ENCODE measurements at places on chromosomes 2 and 18.

- peak; percentile 94 for DNase-seq
These were observed 56.1 kb downstream of the RHBDD1 start for GRCh38 chr2:226891780-226892590.

GRCh38 chr2:222919841-222920526 is 59.1 kb downstream of the ACSL3 start:
- DNase-seq, result peak; percentile 91

- DNase-seq, result peak; percentile 85
These were observed 25.9 kb downstream of the COL5A2 start for GRCh38 chr2:189153619-189154018.

GRCh38 chr2:239463541-239464165 is 62.8 kb upstream of the HDAC4 start:
- DNase-seq, result no peak

- peak; percentile 21 for DNase-seq
These were observed 9.4 kb downstream of the COA5 start for GRCh38 chr2:98598781-98599428.

DNA sequence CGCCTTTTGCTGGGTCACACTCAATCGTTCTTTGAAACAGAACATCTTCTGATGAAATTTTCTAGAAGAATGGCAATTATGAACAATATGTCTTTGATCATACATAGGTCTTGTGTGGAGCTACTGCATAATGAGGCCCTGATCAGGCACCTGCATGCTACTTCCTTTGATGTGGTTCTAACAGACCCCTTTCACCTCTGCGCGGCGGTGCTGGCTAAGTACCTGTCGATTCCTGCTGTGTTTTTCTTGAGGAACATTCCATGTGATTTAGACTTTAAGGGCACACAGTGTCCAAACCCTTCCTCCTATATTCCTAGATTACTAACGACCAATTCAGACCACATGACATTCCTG is 532 bp downstream of the UGT1A5 start:
- no peak for DNase-seq

DNA sequence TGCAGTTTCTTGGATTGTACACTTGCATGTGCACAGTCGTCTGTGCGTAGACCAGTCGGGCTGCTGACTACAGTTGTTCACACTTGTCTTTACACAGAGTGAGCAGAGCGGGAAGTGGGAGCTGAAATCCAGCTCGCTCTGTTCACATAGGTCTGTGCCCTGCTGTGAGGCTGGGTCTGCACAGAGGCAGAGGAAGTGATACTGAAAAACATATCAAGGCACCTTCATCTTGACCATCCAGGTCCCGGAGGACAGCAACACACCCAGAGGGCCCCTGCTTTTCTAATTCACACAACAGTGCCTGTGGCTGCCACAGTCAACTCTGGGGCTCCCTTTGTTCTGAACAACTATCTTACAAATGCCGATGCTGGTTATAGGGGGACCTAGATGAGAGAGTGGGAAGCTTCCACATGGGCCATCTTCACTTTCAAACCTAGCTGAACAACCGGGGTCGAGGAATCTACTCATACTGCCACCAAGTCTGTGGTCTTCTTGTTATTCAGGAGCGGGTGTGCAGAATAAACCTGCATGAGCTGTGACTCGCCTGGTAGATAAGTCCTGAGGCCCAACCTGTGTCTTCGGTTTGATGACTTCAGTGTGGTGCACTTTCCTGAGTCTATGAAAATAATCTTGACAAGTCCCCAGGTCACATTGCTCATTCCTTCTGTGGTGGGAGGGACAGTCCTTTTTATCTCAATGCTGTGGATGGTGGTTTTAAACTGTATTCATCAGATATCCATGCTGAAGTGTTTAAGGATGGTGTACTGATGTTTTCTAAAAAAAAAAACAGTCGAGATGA is 3.5 kb upstream of the ADNP2 start:
- DNase-seq, result no peak

GRCh38 chr2:14285812-14286211 is 346.7 kb upstream of the LRATD1 start:
- DNase-seq, result no peak

DNA sequence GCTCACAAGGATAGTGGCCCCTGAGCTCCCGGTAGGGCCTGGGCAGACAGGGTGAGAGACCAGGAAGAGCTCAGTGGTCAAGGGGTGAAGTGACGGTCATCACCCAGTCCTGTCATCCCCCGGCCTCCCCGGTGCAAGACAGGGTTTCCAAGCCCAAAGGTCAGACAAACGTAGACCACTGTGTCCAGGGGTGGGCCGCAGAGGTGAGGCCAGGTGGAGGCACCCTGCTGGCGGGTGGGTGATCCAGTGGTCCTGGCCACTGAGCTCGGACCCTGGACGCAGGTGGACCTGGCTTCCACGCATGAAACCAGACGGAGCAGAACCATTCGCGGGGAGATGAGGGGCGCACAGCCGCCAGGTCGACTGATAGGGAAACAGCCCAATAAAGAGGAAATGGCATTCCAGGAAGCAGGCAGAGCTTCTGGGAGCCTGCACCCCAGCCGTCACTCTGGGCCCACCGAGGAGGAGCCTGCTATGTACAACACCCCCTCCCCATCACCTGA is 14.4 kb upstream of the SNED1 start:
- DNase-seq, result no peak

All from fibroblast of skin of abdomen (primary cell).